ENCODE measurements at places on chromosomes 13 and 19.

DNA sequence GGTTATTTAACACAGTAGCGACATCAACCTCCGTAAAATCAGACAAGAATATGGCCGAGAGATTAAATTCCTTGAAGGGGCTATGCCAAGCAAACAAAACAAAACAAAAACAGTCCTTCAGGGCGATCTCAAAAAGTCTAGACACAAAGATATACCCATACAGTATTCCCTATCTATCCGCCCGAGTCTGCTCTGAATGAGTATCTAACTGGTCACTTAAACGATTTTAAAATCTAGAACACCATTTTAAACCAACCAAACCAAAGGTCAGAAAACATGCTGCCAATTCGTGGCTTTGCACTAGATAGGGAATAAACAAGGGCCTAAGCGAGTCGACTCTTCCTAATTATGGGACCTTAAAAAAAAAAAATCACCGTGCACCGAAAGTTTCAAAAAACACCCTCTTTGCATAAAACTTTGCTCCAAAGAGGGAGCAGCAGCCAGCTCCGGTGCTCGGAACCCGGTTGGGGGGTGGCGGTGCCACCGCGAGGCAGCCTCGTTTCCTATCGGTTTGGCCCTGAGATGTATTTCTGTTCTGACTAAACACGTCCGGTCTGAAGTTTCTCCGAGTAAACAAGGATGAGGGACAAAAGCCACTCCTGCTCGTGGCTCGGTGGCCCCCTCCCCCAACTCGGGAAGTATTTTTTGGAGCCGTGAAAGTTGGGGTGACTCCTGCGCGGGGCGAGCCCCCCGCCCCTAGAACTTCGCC, 1.8 kb downstream of the HMGB1 start:
- peak; percentile 35 for DNase-seq

- DNase-seq = no peak
Observed at GRCh38 chr19:52694921-52695320, 39.9 kb downstream of the ZNF611 start.

GRCh38 chr19:16033136-16033530, 43.2 kb upstream of the TPM4 start:
- no peak for DNase-seq

- no peak for DNase-seq
Observed at GRCh38 chr13:43879755-43880181, at the start of gene LACC1. LACC1 (plus strand) TSS chr13:43879904; CDS start chr13:43880986, 1,082 bp downstream.

DNA sequence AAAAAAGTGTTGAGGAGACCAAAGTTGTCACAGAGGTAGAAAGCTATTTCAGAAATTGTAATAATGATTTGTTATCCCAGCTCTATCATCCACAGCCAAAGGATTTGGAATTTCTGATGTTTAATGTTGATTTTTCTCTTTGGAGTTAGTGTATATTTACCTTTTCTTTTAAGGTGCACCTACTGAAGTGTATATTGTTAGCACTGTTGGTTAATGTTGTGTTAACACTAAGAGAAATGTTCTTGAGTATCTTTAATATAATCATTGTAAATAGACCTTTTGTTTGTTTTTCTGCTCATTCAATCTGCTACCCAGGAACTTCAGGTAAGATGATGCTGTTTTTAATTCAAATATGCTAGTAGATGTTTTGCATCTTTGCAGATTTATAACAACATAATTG, 57.5 kb downstream of the ZAR1L start:
- no peak for DNase-seq

GRCh38 chr13:44818428-44818827, 170.8 kb downstream of the NUFIP1 start:
- DNase-seq = no peak

DNA sequence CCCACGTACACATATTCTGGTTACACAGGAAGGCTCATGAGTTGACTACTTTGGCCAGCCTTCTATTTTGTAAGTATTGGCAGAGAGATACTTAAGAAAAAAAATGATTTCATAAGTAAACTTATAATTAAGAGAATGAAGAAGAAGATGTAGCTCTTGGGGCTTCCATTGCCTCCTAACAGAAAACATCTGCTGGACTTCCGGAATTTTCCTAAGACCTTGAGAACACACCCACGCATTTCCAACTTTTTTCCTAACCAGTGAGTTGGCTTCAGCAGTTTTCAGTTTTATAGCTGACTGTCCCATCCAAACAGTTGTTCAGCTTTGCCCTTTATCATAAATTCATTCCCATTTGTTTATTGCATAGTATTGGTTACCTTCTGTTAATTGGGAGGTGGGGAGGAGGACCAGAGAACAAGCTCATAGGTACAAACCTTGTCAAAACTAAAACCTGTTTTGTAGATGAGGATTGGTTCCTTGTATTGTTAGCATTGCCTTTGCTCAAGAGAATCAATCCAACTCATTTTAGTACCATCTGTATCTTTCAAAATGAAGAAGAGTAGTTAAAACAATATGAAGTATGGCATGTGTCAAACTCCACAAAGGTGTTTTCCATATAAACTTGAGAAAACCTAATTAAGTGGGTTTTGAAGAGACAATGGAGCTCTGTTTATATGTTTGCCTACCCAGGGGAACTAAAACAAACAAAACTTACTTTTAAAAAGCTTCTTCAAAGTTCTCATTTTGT, 93.9 kb downstream of the COL4A2 start:
- DNase-seq = no peak

GRCh38 chr13:93788456-93788855, 561.8 kb downstream of the GPC6 start:
- no peak for DNase-seq

GRCh38 chr13:34201050-34201913, 383.3 kb downstream of the RFC3 start:
- DNase-seq = no peak

Data from stimulated activated CD4-positive, alpha-beta T cell treated with anti-CD3 and anti-CD28 coated beads, Interleukin-1b, Interleukin-23, amount 100 ng/mL, for 24 hours (primary cell).